ENCODE measurements at places on chromosomes 16 and 17. TPM values are rescaled to one million over a fixed set of nuclear protein-coding genes. Genes with fewer than 3 reads are reported as not detected.

The CDR2L gene
- total RNA-seq, result 34.8 TPM

The TBC1D16 gene
- 21.0 TPM for total RNA-seq

The COX6A2 gene
- not detected for total RNA-seq

The CDH11 gene
- 12.1 TPM for total RNA-seq

The MYH8 gene
- not detected for total RNA-seq

Measured in mammary microvascular endothelial cell (primary cell).